ENCODE measurements at places on chromosomes 5 and 9.
A peak's percentile ranks its signal among the peaks of the same experiment; 100 is the strongest.

DNA sequence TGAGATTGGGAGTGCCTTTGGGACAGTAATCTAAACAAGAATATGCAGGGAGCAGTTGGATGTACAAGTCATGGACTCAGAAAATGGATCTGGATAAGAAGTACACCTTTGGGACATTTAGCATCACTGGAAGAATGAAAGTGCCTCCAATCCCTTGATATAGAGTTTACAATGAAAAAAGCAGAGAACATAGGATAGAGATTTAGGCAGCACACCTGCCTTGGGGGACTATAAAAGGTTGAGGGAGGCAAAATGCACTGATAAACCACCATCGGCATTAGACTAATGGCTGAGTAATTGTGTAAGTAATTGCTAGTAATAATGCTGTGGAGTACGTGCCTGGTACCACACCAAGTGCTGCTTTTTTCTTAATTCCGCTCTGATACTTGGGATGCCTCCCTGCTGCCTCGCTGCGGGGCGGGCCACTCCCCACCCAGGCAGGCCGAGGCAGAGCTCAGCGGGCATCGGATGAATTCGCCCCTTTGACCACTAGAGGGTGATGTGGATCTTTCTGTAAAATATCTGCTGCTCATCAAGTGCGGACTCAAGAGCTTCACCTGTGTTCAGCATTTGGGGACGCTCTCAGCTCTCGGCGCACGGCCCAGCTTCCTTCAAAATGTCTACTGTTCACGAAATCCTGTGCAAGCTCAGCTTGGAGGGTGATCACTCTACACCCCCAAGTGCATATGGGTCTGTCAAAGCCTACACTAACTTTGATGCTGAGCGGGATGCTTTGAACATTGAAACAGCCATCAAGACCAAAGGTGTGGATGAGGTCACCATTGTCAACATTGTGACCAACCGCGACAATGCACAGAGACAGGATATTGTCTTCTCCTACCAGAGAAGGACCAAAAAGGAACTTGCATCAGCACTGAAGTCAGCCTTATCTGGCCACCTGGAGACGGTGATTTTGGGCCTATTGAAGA lies 99.9 kb downstream of the ANKRD18B start:
- DNase-seq, result peak; percentile 78

- no peak for DNase-seq
Measured at GRCh38 chr5:37662789-37663485, 176.9 kb downstream of the GDNF start.

DNA sequence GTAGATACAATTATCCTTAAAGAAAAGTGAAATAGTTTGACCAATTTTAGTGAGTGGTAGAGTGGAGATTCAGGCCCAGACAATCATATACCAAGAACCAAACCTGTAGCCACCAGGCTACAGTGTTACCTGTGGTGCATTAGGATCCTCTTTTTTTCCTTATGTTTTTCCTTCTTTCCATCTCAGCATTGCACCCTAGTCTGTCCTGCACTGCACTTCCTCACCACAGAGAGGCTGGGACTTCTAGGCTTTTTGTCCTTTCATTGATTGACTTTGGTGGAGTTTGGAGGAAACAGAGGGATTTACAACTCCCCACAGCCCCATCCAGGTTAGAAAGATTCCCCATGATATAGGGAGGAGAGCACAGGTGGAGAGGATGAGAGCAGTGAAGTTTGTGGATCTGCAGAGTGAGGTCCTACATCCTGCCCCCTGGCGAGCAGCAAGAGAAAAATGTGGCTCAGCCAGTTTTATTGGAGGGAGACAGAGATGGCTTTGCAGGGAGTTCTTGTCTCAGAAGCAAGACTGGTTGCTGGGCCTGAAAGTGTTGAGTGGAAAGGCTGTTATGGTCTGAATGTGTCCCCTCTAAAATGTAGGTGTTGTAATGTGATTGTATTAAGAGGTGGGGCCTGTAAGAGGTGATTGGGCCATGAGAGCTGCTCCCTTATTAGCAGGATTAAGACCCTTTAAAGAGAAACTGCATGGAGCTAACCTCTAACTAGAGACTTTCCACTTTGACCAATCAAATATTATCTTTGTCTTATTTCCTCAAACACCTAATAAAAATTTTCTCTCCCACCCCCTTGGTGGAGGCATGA lies 36.2 kb downstream of the KIF4B start:
- DNase-seq, result no peak

GRCh38 chr5:166551384-166551783 lies 1740.1 kb upstream of the WWC1 start:
- no peak for DNase-seq

- DNase-seq, result no peak
Measured at GRCh38 chr5:17024686-17025180, 88.6 kb upstream of the MYO10 start.

DNA sequence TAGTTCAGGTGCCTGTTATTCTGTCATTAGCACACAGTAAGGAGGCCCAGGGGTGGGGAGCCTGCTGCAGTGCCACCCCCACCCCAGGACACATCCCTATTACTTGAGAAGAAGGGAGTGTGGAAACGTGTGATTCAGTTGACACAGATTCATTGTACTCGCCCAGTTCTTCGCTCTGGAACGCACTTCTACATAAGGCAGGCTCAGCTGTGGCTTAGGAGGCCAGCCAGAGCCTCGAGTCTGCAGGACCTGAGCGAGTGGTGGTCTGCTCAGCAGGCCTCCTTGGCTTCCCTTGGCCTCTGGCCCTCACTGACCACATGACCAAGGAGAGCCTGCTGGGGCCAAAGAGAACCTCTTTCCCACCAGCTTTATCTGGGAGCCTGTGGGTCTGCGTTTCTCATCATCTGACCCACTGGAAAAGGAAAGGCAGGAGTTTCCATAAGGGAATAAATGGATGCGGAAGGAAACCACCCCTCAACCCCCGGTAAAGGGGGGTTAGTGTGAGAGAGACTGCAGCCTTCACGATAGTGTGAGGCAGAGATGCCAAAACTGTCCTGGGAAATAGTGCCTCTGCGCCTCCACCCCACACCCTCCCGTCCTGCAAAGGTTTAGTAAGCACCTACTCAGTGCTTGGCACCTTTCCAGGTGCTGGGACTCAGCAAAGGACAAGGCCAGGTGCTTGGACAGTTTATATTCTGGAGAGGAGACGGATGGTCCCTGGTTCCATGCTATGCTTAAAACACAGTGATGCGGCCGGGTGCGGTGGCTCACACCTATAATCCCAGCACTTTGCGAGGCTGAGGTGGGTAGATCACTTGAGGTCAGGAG lies 73.7 kb downstream of the PPARGC1B start:
- DNase-seq, result no peak

Data from liver (tissue), 10 donors.